Parietal lobe (tissue), 2 donors: ENCODE measurements at places on chromosomes 3 and 15. TPM values are rescaled to one million over a fixed set of nuclear protein-coding genes. Genes with fewer than 3 reads are reported as not detected.

The GSK3B gene
- total RNA-seq, result 169 TPM

The FGD5 gene
- 3.4 TPM for total RNA-seq

The NEK10 gene
- total RNA-seq, result 42.9 TPM

The BRK1 gene
- 70.1 TPM for total RNA-seq

The LRRC31 gene
- total RNA-seq, result not detected

The SUCNR1 gene
- total RNA-seq, result 0.31 TPM

The SERINC4 gene
- not detected for total RNA-seq

The TRPC1 gene
- total RNA-seq, result 113 TPM

The MUSTN1 gene
- total RNA-seq, result not detected

The CAMK2N2 gene
- total RNA-seq, result 3.4 TPM

The GREM1 gene
- total RNA-seq, result 2.8 TPM

The STARD9 gene
- total RNA-seq, result 35.1 TPM

The ATP8B4 gene
- 5.0 TPM for total RNA-seq

The SCAANT1 gene
- total RNA-seq, result not detected

The SSUH2 gene
- total RNA-seq, result 1.3 TPM

The SFMBT1 gene
- 31.9 TPM for total RNA-seq
